ENCODE measurements at places on chromosomes 4 and X.

DNA sequence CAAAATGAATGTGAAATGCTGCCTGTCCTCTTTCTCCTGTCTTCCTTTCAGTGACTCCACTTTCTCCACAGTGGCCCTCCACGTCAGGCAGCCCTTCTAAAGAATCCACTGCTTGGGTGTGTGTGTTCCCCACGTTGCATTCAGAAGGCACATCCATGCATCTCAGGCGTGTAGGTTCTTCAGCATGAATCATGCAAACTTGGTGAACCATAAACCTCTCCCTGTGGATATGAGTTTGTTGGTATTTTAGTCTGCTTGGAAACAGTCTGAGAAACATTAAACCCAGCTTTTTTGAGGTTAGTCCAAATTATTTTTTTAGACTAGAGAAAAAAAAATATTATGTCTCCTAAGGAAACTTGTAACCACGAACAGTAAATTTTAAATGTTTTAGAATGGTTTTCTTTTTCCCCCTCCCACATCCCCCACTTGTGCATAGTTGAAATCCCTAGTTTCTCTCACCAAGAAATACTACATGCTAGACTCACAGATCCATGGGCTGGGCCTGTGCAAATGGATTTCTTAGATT, 251.6 kb downstream of the CBR4 start:
- DNase-seq, result no peak

GRCh38 chr4:152572417-152573086, 36.7 kb upstream of the FBXW7 start:
- DNase-seq, result no peak

DNA sequence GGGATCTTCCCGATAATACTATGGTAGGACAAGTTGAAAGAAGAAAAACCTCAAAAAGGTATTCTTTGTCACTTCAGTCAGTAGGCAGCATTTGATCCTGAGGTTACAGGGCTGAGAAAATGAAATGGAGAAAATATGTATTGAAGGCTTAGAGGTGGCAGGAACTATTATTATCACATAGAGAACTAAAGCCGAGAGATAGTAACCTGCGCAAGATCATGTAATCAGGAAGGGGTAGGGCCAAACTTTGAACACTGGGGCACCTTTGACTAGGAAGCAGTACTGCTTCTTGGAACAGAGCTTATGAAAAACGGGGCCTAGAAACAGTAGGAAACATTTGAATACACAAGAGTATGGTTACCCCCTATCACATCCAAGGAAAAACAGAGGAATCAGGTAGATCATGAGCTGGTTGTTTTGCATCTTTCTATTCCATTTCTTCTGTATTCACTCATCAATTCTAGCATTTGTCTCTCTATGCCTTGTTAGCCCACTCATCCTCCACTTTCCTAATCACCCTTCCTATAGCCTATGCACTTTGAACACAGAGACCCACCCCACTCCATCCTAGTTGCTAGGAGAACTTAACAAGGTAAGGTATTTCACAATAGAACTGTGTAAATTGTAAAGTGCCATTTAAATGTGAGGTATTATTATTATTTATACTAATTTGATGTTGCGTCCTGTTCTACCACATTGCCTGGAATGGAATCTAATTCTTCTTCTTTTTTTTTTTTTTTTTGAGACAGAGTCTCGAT, 34.6 kb upstream of the SLC9A7 start:
- no peak for DNase-seq

GRCh38 chrX:131264053-131264452, 25.1 kb downstream of the IGSF1 start:
- DNase-seq, result no peak

GRCh38 chr4:185257086-185257485, 47.7 kb downstream of the SNX25 start:
- DNase-seq, result no peak

DNA sequence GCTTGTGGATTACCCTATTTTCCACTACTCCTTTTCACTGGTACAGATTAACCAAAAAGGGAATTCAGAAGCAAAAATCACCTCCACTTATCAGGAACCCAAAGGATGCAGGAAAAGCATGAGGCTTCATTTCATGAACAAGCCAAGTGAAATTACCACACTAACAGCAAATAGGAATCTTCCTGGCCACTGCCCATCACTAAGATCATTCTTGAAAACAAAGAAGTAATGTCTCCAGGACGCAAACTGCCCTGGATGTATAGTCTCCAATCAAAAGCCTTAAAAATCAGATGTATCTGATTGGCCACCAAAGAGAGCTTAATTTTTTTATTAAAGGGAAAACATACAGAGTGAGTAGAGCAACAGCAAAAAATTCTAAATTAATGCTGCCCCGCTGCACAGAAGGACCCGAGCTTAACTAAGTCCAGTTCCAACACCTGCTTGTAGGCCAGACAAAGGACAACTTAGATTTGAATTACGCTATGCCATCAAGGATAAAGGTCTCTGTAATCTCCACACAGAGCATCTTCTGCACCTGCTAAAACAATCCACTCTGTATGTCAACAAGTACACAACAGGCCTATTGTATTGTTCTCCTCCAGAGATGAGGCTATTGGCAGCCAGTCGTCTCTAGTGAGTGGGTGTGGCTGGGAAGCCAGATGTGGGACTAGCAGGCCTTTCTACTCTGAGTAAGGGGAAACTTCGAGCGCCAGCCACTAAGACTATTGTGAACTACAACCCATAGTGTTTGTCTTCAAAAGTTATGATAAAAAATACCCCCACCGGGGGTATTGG, 12.4 kb downstream of the ZDHHC9 start:
- DNase-seq, result no peak

- DNase-seq, result no peak
These were observed 54.4 kb downstream of the KLHL13 start for GRCh38 chrX:118062048-118062789.

- DNase-seq, result no peak
These were observed 7.0 kb downstream of the MTM1 start for GRCh38 chrX:150575419-150575814.

DNA sequence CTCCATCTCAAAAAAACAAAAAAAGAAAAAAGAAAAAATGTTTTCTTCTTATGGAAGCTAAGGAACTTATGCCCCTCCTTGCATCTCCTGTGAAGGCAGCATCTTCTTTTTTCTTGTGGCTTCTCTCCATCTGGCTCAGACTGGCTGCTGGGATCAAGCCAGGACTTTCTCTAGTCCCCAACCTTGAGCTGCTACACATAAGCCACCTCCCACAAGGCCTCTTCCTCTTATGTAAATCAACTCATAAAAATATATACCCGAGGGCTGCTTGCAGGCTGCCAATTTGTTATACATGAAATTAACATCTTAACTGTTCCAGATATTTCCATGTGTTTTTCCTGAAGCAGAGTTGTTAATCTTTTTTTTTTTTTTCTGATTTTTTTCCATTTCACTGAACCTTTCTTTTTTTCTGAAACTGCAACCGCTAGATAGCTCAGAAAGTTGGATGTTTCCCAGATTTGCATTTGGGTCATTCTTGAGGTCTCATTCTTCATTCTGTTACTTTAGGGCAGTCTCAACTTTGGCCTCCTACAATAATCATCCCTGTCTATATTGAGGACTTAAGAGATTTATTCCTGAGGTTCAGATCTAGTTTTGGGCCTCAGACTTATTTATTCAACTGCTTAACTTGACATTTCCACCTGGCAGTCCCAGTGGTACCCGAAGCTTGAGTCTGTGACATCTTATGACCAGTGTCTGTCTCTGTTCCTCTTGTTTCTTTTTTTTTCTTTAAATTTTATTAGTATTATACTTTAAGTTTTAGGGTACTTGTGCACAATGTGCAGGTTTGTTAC, 10.3 kb downstream of the SNX25 start:
- no peak for DNase-seq

DNA sequence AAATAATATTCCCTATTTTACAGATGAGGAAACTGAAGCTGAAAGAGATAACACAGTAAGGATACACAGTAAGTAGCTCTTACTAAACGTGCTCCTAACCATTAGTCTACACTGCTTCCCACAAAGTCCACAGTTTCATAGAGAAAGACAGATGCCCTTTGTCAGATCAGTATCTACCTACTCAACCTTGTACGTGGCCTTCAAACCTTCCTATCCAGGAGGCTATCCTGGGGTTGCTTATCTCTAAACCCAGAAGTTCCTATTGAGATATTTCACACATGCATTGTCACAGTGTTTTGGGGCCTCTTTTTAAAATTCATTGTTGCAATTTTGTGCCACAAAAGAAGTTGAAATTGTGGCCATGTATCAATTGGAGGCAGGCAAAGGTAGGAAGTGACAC, 208.0 kb downstream of the ENOX2 start:
- no peak for DNase-seq

GRCh38 chrX:109638158-109638557, 13.2 kb upstream of the KCNE5 start:
- no peak for DNase-seq

DNA sequence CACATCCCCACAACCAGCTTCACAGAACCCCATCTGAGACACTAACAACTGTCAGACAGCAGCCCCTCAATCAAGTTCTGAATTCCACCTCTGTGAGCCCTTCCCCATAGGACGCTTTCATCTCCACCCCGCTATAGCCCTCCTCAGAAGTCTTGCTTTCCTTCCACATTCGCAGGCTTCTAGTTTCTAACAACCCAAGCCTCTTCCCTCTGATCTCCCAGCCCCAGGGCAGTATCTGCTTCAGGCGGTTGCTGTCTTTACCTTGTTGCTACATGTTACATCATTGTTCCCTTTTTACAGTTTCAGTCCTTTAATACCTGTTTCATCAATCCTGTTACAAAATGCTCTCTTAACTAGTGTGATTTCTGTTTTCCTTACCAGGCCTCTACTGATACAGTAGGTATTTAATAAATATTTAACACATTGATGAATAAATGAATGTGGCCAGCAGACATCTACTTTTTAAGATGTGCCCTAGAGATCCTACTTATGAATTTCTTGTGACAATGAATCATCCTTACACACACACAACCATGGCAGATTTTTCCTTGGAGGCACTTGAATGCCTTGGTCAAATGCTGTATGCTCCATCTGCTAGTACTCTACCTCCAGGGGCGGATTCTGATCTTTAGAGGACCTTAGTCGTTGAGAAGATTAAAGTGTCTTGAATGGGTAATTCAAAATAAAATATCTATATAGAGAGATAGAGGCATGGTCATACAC, 164.7 kb upstream of the SLIT2 start:
- no peak for DNase-seq

- DNase-seq, result no peak
These were observed 229.1 kb downstream of the PALLD start for GRCh38 chr4:168725930-168726329.

- DNase-seq, result peak; percentile 46
These were observed 70.3 kb downstream of the ARL9 start for GRCh38 chr4:56575820-56576429.

GRCh38 chrX:38357747-38358673, 5.6 kb downstream of the OTC start:
- DNase-seq, result peak; percentile 83

GRCh38 chr4:168919706-168920324, 90.2 kb downstream of the CBR4 start:
- DNase-seq, result no peak

- no peak for DNase-seq
These were observed 2.7 kb upstream of the GRIA3 start for GRCh38 chrX:123181233-123181914.

DNA sequence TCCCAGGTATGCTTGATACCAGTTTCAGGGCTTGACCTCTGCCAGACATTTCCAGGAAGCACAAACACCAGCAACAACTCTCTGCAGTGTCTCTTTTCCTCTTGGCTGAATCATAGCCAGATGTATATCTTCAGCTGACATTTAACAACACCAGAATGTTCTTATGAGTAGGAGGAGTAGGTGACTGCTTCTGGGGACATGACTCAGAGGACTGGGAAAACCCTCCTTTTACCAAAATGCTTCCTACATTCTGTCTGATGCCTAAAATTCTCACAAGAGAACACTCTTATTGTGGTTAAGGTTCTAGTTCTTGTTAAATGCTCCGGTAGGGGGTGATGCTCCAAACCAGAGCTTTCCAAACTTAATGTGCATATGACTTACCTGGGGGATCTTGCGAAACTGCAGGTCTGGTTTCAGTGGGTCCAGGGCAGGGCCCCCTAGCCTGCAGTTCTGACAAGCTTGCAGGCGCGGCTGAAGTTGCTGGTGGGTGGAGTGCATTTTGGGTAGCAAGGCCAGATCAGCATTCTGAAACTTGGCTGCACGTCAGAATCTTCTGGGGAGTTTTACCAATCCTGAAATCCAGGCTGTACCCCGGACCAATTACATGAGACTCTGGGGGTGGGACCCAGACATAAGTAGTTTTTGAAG, 329.3 kb upstream of the RPS6KA3 start:
- DNase-seq, result no peak

- no peak for DNase-seq
These were observed 7.4 kb upstream of the ACSL4 start for GRCh38 chrX:109740433-109740809.

- no peak for DNase-seq
These were observed 69.9 kb downstream of the USP38 start for GRCh38 chr4:143254491-143255226.

DNA sequence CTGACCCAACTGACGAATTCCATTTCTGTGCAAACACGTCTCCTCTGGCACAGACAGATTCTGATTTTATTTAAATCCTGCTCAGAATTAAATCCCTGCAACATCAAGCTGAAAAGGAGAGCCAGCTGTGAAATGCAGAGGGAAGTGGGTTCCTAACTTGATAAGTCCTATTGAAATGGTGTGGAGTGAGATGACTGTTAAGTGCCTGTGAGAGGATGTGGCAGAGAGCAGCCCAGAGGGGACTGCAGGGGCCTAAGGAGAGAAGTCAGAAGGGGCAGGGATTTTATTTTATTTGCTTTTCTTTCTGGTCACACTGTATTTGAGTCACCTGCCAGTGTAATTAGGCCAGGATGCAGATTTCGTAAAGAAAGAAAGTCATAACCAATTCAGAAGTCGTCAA, 277.4 kb downstream of the NKX6-1 start:
- DNase-seq, result no peak

- DNase-seq, result peak; percentile 25
These were observed 55.5 kb upstream of the FBXW7 start for GRCh38 chr4:152591396-152591795.

DNA sequence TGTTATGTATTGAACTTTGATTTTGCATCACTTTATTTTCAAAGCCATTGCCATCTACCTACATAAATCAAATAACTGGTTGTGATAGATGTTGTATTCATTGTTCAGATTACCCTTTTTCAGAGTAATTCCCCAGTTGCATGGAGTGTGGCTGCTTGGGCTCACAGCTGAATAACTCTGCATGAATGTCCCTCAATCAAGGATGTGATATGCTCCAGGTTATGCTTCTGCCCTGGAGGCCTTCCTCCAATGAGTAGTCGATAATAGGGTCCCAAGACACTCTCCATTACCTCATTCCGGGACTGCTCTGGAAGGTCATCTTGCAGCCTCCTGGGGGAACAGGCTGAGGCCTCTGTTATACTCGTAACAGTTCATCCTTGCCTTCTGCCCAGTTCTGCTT, 251.8 kb downstream of the ADGRL3 start:
- no peak for DNase-seq

DNA sequence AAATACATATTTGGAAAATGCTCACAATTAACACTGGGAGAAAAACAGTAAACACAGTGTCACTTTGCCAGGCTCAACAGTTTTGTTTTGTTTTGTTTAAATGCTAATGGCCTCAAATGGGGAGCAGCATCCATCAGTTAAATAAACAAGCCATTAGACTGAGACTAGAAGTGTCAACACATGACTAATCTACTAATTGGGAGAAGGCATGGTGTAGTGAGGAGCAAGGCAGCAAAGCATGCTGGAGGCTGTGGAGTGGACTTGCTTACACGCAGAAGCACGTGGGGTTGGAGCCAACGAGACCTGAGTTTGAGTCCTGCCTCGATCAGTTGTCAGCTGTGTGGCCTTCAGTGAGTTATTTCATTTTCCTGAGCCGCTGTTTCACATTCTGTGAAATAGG, 29.0 kb downstream of the UTP14A start:
- no peak for DNase-seq
